Endodermal cell (in vitro differentiated cells): ENCODE measurements at places on chromosomes 12 and 14.

GRCh38 chr12:112115259-112116045, 6.9 kb upstream of the NAA25 start:
- DNase-seq = peak; percentile 38

GRCh38 chr12:3493859-3494176, 2.8 kb downstream of the PRMT8 start:
- DNase-seq = no peak

DNA sequence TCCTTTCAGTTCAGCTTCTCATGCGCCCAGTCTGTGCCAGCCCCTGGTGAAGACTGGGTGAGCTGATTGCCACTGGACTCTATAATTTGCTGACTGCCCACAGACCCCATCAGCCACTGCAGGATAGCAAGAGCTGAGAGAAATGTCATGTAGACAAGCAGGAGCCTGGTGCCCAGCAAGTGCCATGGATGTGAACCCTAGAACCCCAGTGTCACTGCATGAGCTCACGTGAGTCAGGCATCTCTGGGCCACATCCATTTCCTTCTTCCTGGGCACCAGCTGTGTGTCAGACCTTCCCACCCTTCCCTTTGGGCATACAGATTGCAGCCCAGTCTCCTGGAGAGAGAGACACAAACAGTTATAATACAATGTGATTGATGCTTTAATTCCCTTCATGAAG, 73.8 kb downstream of the NTF3 start:
- DNase-seq = peak; percentile 21

DNA sequence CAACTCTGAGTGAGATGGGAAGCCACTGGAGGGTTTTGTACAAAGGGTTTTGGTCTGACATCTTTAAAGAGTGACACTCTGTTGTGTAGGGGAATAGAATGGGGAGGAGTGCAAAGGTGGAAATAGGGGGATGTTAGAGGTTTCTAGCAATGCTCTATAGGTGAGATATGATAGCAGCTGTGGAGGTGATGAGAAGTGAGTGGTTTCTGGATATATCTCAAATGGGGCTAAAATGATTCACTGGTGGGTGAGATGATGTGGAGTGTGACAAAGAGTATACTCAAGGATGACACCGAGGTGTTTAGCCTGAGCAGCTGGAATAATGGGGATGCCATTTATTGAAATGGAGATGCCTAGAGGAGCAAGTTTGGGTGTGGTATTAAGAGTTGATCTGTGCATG, 426.4 kb downstream of the PCNX1 start:
- no peak for DNase-seq

DNA sequence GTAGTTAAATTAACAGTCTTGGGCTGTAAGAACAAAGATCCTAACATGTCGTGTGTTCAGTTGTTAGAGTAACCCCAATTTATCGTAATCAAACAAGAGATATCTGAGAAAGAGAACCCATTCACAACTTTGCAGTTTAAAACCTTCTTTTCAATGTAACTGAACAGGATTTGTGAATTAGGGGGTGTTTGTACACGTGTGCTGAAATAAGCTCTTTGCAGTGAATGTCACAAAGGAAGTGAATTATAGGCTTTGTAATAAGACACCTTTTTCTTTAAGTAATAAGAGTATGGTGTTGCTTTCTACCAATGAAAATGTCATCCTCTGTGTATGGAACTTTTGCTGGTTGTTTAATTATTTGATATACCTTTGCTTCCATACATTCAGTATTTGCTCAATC, 114.0 kb downstream of the ALX1 start:
- DNase-seq = no peak

DNA sequence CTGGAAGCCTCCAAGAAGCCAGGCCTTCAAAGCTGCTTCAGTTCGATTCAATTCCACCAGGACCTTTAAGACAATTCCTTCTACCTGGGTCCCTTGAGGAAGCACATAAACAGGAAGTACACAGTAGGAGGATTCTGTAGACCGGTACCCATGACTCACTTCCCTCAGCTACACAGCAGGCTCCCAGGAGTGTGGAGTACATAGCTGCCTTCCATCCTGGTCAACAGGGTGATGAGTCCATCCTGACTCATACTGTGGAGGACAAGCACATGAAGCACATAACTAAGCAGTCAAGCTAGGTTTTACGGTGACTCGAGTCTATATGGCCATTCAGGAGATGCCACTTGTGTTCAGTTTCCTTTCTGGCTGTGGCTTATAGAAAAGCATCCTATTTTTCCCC, 197.6 kb upstream of the RBM19 start:
- no peak for DNase-seq

DNA sequence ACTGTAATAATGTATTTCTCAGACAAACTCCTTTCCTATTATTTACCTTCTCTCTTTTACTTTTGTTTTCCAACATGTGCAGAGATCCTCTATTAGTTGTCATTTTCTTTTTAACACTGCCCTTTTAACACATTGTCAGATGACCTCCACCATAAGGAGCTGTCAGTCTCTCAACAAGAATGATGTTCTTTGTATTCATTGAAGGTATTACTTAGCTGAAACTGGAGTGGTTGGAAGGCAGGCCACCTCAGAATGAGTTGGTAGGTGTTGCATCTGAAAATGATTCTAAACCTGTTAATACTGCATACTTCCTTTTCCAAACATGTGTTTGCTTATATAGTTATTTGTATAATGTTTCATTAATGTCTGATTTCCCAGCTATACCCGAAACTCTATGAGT, 16.9 kb downstream of the TMEM117 start:
- no peak for DNase-seq

DNA sequence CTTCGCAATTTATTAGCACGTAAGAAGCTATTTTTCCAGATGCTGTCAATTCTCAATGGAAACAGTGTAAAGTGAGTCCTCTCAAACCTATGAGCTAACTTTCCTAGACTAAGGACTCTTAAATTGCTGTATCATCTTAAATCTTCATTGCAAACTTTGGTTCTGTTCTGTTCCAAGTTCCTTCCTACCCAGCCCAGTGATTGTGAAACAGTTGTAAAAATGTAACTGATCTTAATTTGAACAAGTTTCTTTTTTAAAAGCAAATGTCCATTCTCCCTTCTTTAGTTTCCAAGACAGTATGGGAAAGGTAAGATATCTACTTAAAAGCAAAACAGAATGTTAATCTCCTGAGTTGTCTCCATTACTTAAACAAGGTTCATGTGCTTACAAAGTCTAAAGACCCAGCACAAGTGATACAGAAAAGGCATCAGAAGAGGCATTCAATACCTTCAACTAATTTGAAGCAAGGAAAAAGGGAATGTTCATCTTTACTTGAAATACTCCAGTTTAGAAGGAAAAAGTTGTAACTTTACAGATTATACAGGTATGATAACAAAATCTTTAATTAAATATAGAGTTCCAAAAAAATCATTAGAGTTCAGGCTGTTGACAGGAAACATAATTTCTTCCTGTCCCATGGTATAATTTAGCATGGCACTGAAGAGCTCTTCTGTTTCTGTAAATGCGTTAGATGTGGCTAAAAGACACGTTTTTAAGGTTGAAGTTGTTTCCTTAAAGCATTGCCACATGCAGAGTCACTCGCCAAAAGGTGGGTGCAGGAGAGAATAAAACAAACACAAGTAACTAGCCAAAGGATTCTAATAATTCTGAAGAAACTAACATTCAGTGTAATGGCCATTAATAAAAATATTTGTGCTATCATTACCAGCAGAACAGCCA, 101.5 kb upstream of the USP15 start:
- no peak for DNase-seq

DNA sequence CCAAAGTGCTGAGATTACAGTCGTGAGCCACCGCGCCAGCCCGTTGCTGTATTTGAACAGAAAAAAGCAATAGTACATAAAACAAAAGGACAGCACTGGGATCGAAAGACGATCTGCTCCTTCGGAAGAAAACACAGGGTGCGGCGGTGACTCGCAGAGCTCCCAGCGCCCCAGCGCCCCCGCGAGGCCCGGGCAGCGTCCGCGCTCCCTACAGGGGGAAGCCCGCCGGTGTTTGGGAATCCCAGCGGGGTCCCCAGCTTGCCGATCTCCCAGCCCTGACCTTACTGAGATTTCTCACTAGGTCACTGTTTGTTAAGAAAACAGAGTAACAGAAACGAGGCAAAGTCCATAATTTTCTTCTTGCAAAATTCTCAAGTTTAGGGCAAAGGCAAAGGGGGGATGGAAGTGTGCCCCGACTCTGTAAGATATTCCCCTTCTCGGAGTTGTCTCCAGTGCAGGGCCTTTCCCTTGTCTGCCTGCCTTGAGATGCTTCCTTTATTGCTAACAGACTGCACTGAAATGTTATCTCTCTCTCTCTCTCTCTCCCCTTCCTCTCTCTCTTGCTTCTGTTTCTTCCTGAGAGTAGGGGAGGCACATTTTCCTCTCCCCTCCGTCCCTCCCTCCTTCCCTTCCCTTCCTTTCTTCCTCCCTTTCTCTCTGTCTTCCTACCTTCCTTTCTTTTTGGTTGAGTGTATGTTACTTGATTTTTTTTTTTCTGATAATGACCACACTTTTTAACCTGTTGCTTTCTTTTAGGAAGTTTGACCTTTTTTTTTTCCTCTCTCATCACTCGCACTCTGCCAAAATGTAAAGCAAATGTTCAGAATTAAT, 91.9 kb downstream of the TMEM30B start:
- peak; percentile 91 for DNase-seq

DNA sequence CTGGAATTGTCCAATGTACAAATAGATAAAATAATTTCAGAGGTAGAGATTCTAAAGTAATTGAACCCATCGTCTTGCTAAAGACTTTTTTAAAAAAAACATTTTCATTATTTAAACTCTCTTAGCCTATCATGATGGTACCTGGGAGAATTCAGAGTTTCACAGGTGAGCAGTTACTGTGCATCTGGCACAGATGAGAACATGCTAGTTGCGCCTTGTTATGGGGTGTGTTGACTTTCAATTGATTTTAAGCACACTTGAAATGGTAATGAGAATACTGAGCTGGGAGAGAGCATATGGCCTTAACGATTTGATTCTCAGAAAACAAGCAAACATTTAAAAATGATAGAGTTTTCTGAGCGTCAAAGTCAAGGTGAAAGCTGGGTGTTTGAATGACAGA, 66.6 kb downstream of the FLRT2 start:
- no peak for DNase-seq

DNA sequence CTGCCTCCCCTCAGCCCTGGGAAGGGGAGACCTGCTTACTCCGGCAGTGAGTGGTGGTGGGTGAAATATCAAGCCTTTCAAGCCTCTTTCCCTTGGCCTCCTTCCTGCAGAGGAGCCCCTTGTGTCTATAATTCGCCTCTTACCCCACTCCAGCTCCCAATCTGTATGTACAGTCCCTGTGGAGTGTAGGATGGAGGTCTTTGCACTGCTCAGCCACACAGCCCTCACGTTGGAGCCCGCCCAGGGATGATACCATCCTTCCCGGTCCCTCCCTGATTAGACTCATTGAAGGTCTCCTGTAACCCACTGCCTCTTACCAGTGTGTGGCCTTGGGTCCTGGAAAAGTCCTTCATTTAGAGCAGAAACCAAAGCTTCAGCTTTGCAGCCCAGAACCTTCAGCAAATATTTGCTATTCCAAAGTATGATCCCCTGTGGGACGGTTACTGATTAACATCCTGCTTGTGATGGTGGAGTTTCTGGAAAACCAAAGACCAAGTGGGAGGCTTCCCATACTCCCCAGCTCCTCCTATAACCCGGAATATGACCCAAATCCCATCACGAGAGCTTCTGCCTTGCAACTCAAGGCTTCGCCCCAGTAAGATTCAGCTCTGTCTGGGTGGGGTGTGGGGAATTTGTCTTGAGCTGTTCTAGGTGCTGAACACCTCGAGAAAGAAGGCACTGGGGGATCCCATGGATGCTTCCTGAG, at the start of gene SERPINA10:
Gene SERPINA10, minus strand, starts transcription at position 397 of the 706 bp plus-strand sequence. CDS start 2,675 bp downstream, outside the sequence.
- DNase-seq = no peak

- DNase-seq = peak; percentile 70
Measured at GRCh38 chr12:110928700-110929099, 8.3 kb upstream of the MYL2 start.

GRCh38 chr14:95048771-95049312, 108.5 kb downstream of the DICER1 start:
- peak; percentile 42 for DNase-seq

DNA sequence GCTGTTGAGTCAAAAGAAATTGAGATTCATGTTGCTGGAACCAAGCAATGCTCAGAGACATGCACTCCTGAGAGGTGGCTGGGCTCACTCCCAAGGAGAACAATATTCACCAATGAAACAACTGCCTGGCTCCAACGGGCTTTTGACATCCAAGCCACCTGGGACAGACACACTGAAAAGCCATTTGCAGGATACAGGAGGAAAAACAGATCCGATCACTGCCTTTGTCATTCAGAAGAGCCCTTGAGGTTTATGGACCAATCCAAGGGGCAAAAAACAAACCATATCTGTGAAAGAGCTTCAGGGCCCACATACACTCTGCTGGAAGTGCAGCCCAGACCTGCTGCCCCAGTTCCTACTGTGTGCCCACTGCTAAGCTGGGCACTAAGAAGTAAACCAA, 277.5 kb downstream of the NUAK1 start:
- no peak for DNase-seq

DNA sequence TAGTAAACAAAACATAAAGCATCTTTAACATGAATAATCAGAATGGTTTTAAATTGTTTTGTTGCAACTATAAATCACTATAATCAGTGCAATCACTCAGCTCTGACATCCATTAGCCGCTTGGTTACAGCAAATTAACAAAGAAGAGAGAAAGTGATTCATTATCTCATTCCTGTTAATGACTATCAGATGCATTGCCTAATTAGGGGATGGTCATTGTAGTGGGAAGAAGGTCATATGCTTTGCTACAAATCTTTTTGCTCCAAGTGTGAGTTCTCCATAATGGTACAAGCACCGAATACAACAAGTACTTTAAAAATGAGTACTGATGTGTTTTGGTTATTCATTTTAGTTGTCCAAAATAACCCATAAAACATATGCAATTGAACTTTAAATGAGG, 272.0 kb downstream of the AKAP6 start:
- no peak for DNase-seq

DNA sequence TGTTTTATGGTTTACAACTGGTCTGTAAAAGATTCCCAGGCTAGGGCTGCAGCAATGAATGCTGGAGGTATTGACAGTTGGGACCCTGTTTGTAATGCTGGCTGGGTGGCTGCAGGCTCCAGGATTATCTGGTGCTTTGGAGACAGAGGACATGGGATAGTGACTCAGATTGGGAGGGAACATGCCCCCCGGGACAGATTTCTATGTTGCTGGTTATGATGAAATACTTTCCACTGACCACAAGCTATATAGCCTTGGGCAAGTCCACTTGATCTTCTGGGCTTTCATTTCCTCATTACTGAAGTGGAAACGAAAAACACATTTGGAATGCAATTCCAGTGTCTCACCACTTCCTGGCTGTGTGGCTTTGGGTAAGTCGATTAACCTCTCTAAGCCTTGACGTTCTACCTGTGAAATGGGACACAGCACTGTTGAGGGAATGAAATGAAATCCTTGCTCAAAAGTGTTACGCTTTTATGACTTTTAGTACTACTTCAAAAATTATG, 6.3 kb upstream of the TPCN1 start:
- peak; percentile 49 for DNase-seq

DNA sequence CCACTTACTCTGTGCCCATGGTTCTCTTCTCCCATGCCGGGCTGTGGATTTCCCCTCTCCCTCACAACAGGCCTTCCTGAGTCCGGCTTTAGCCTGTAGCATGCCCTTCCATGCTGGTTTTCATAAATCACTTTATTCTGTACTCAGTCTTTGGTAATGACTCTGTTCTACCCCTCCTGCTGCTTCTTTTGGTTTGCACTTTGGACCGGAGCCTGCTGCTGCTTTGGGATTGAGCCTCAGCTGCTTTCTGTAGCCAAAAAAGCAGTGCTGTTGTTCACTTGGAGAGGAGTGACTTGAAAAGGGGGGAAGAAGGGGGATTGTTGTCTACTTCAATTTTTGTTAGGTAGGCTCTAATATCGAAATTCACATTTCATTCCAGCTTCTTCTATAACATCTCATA, 8.5 kb upstream of the SLC6A13 start:
- DNase-seq = no peak
